LoVo (cell line): ENCODE measurements at places on chromosomes 16 and 17.

GRCh38 chr17:29179232-29180033 is 765 bp downstream of the MYO18A start:
- peak; percentile 84 for DNase-seq

DNA sequence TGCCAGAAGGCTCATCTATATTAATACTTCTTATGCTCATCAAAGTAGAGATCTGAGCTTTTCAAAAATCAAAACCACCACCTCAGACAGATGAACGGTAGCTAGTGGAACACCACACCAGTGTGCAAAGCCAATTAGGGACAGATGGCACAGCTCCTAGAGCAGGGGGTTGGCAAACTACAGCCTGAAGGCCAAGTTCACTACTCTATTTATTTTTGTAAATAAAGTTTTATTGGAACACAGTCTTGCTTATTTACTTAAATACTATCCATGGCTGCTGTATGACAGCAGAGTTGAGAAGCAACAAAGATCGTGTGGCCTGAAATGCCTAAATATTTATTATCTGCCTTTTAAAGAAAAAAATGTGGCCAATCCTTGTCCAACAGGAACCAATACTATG is 56.8 kb downstream of the AMFR start:
- no peak for DNase-seq

GRCh38 chr17:65984299-65984698 is 207.6 kb downstream of the CEP112 start:
- no peak for DNase-seq

DNA sequence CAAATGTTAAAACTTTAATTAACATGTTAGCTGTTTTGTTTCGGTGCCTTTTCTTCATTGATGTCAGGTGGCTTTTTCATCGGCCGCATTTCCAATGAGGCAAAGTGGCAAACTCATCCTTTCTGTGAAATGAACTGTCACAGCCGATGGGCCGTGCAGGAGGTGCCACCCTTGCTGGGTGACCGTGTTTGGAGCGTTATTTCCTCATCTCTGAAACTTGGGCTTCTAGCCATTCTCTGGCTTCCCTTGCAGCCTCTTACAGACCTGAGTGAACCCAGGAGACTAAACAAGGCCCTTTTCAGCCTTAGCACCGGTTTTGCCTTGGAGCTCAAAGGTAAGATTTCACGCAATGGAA is 42.2 kb upstream of the PRSS54 start:
- DNase-seq = no peak

DNA sequence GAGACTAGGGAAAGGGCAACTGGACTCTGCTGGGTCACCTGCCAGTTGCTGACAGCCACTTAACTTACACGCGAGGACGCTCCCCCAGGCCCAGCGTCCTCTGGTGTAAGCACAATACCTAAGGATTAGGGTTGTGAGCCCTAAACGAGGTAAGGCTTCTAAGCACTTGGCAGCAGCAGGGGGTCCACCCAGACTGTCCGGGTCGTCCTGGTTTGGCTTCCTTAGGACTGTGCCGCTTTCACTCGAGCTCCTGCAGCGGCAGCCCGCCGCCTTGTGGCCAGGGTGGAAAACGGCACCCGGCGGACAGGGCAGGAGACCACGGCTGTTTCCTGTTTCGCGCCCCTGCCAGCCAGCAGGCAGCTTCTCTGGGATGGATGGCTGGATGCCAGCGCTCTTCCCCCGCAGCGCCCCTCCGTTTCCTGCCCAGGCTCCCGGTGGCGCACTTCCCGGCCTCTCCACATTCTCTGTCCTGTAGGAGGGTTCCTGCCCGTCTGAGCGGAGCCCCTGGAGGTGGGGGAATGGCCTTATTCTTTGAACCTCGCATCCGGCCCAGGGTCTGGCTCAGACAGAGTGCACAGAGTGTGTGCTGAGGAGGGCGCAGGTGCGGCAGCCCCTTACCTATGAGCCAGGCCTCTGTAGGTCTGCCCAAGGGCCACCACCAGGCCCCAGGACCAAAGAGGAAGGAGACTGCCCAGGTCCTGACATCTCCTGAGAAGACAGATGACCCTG is 47.0 kb upstream of the AMZ2 start:
- peak; percentile 73 for DNase-seq

DNA sequence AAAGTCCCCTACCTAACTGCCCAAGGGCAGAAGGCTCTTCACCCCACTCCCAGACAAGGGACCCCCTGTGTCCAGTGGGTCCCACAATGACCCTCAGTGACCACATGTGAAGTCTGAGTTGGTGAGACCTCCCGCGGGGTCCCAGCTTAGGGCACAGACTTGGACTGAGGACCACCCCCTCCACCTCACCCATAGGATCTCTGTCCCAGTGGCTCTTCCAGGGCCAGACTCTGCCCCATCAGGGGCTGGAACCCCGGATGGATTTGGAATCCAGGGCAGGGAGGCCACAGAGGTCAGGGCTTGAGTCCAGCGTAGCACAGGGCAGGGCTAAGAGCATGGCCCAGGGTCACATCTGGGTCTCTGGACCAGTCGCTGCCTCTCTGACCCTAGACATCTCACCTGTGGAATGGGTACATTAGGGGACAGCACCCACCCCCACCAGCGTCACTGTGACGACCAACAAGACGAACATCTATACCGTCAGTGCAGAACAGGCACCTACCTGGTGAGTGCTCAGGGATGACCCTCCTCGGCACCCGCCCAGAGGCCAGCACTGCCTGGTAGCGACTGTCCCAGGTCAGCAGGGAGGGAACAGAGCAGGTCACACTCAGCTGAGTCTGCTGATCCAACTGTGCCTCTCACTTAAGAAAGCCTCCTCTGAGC is 37.7 kb downstream of the TNFRSF13B start:
- DNase-seq = no peak

GRCh38 chr17:60065136-60065535 is 13.6 kb downstream of the HEATR6 start:
- no peak for DNase-seq

DNA sequence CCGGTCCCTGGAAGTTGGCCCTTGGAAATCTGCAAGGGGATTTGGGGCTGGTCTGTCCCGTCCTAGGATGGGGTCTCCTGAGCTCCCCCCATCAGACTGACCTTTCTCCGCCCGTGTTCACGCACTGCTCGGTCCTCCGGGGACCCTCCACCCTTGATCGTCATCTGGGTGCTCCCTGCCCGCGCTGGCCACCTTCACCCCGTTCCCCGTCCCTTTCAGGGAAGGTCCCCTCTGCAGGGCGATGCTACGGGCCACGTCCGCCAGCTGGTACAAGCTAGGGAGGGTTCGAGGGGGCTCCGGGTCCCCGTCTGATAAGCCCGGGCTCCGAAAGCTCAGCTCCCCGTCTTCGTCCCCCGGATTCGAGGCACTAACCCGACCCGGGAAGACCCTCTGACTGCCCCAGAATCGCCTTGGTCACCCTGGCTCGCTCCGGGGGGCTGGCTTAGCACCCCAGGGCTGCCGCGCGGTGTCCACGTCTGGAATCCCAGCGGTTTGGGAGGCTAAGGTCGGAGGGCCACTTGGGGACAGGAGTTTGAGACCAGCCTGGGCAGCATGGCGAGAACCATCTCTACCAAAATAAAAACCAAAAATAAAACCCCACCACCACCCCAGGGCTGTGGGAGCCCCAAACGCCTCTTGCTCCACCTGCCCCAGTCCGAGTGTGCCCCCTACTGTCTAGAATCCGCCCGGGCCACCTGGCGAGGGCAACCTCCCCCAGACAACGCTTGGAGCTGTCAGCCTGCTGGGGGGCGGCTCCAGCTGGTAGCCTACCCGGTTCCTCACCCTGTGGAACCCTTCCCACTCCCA is 1.1 kb upstream of the SLC43A2 start:
- no peak for DNase-seq

GRCh38 chr17:39738983-39739884 is 1.5 kb downstream of the GRB7 start:
- peak; percentile 93 for DNase-seq

- no peak for DNase-seq
Observed at GRCh38 chr17:20300436-20300934, 166.9 kb downstream of the LGALS9B start.

GRCh38 chr17:59372138-59372751 is 40.8 kb downstream of the YPEL2 start:
- DNase-seq = no peak

DNA sequence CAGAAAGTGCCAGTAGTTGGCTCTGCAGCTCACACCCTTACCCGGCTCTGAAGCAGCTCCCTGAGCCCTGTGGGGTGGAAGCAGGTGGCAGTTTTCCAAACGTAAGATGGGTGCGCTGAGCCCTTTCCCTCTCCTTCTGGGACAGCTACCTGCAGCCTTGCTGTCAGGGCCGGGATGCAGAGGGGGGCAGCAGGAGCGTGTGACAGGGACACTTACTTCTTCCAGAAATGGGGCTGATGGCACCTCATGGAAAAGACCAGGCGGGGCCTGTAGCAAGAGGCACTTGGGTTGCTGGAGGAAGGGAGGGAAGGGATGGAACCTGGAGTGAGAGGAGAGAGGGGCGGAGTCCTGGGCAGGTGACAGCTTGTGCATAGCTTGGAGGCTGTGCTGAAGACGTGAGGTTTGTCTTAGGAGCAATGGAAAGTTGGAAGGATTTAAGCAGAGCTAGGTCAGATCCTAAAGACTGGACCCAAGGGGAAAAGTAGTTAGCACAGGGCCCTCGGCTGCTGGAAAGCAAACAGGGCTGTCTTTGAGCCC is 216.8 kb upstream of the RPL38 start:
- DNase-seq = no peak

- no peak for DNase-seq
Observed at GRCh38 chr16:9677301-9677653, 505.0 kb downstream of the GRIN2A start.

GRCh38 chr17:75531721-75532072 is 6.2 kb downstream of the LLGL2 start:
- peak; percentile 36 for DNase-seq

GRCh38 chr17:68559316-68559715 is 41.9 kb downstream of the FAM20A start:
- DNase-seq = no peak

DNA sequence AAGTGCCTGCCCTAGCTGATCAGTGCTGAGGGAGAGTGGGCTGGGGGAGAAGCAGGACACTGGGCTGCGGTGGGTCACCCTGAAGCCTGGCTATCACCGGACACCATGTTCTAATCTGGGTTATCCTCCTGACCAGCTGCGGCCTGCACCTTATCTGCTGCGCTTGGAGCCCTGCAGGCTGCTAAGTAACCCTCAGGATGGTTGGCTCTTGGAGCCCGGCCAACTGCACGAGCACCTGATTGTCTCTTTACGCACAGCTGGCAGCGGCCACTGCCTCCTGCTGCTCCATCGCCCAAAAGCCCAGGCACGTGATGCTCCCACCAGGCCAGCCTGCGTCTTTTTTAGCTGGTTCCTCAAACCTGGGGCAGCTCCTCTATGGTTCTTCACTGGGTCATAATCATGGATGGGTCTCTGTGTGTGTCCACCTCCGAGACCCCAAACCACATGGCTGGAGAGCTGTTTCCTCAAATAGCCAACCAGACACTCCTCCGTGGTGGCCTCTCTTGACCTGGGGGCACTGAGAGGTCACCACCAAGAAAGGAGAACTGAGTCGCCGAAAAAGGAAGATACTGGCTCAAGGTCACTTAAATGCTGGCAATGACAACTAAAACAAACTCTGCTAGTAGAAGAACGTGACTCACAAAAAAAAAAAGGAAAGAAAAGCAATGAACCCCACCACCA is 21.7 kb downstream of the SPHK1 start:
- DNase-seq = no peak

DNA sequence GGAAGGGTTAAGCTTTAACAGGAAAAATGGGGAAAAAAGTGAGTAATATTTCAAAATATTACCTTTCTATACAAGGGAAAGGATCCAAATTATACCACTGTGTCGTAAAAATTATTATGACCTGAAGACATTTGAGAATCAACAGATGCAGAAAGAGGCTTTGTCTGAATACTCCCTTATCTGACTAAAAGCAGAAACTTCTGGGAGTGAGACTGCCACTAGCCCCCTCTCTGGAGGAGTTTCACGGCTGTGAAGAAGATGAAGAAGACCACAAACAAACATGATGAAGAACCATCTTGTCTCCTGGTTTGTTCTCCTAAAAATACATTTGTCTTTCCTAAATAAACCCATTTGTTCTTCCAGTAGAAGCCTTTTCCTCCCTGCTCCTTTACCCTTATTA is 29.4 kb downstream of the CNTROB start:
- DNase-seq = no peak

- DNase-seq = no peak
Observed at GRCh38 chr16:11020792-11021551, 76.6 kb downstream of the CLEC16A start.

- peak; percentile 60 for DNase-seq
Observed at GRCh38 chr16:50547340-50548124, 664 bp upstream of the NKD1 start.

- no peak for DNase-seq
Observed at GRCh38 chr17:49659661-49660382, 18.1 kb downstream of the SPOP start.

DNA sequence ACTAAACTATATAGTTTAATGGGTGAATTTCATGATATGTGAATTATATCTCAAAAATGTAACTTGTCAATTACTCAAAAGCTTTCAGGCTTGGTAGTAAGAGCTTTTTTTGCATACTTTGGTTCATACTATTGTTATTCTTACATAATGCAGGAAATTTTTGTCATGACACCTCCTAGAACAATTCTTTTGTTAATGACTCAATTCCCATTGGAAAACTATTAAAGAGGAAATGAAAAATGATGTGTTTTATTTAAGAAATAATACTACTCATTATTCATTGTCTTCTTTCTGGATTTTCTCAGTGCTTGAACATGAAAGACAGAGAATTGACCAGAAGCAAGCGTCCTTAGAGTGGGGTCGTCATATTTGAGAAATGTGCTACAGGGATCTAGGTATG is 196.4 kb upstream of the KCNJ16 start:
- no peak for DNase-seq

DNA sequence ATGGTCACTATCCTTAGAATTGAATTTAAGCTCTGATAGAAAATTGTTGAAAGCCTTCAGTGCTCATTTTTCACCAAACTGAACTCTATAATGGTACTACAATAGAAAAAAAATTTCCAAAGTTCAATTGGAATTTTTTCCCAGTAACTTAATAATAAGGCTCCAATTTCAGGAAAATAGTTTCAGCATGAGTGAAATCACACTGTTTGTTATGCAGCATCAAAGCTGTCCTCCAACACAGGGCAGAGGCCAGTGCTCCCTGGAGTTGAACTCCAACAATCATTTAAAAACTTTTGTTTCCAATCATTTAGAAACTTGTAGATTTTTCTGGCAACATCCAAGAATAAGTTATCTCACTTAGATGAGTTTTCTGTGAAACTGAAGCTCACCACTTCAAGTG is 103.1 kb upstream of the HSBP1 start:
- DNase-seq = no peak

DNA sequence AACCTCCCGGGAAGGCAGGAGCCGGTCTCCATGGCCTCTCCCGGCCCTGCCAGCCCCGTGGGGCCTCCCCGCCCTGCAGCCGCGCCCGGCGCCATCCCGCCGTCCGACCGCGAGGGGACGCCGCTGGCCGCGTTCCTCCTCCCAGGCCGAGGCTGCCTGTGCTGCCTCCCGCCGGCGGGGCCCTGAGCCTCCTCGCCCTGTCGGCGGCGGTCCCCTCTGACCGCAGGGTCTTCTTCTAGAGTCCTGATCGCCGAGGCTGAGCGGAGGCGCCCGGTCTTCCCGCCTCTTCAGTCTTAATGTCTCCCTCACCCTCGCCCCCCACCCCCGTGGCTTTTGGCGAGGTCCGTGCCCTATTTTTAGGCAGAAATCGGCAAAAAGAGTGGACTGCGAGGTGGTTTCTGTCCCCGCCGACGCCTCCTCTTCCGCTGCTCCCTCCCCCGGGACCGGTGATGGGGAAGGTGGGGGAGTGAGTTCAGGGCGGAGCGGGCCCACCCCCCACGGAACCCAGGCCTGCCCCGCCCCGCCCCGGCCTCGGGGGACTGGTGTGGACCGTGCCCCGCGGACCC is 794 bp upstream of the CPNE7 start:
- peak; percentile 68 for DNase-seq

- no peak for DNase-seq
Observed at GRCh38 chr17:49572806-49573420, 2.8 kb upstream of the NXPH3 start.
